ENCODE measurements at places on chromosomes 16 and 17.

- no peak for DNase-seq
These were observed 6.4 kb upstream of the RAB40C start for GRCh38 chr16:583470-583814.

GRCh38 chr17:63961355-63962212, 11.1 kb downstream of the SCN4A start:
- DNase-seq = peak; percentile 23

DNA sequence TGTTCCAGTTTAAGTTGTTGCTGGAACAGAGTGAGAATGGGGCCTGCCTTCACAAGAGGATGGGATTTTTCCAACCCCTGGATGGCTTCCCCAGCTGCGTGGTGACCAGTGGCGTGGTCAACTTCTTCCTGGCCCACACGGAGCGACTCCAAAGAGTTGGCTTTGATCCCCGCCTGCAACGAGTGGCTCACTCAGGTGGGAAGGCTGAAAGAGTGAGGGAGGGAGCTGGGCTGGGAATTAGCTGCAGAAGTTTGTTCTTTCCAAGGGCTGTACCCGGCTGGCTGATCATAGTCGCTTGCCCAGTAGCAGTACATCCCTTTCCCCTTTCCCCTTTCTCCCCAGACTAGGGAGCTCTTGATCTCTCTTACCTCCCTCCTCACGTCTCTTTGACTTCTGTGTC, 36.1 kb downstream of the B4GALNT2 start:
- no peak for DNase-seq

GRCh38 chr16:48911700-48912099, 301.7 kb upstream of the N4BP1 start:
- no peak for DNase-seq

GRCh38 chr17:6508519-6509030, 47.8 kb downstream of the PITPNM3 start:
- DNase-seq = no peak

GRCh38 chr17:75516255-75516618, at the start of gene TSEN54:
TSS of gene TSEN54 (plus strand) at chr17:75516528. CDS start at chr17:75516561, 33 bp downstream.
- DNase-seq = peak; percentile 95

DNA sequence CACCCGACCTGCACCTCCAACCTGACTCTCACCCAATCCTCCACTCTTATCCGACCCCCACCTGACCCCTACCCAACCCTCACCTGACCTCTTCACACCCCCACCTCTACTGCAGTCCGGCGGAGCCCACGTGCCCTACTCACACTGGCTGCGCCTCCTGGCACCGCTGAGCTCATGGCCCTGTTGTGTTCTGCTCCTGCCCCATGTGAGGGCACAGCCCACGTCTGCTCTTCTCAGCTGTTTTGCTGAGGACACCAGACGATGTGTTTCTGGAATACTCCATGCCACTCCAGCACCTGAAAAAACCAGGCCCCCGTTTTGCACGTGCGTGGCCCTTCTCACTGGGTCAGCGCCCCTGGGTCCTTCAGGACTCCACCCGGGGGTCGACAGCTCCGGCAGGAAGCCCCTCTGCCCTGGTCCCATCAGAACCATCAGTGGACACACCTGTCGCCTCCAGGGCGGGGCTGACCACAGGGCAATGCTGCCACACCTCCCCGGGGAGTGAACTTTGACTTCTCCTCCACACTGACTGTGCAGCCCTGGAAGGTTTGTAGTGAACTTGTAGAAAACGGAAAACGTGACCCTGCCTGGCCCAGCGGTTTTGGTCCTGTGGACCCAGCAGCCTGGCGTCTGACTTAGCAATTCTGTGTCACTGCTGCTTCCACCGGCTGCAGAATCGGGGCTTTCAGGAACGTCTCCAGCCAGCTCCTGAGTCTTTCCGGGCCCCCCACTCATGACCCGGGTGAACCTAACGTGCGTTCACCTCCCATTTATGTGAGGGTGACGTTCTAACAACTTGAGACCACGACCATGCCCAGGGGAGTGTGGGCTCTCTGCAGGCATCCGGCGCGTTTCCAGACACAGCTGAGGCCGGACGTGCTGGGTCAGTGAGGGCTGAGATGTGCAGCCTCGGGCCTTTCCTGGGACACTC, 5.7 kb upstream of the RAB40B start:
- DNase-seq = no peak

- DNase-seq = no peak
These were observed 132.5 kb downstream of the HS3ST2 start for GRCh38 chr16:22946433-22946832.
